ENCODE measurements at places on chromosomes 6 and 20.

- DNase-seq, result no peak
Measured at GRCh38 chr20:15439551-15439950, 1102.1 kb upstream of the FLRT3 start.

DNA sequence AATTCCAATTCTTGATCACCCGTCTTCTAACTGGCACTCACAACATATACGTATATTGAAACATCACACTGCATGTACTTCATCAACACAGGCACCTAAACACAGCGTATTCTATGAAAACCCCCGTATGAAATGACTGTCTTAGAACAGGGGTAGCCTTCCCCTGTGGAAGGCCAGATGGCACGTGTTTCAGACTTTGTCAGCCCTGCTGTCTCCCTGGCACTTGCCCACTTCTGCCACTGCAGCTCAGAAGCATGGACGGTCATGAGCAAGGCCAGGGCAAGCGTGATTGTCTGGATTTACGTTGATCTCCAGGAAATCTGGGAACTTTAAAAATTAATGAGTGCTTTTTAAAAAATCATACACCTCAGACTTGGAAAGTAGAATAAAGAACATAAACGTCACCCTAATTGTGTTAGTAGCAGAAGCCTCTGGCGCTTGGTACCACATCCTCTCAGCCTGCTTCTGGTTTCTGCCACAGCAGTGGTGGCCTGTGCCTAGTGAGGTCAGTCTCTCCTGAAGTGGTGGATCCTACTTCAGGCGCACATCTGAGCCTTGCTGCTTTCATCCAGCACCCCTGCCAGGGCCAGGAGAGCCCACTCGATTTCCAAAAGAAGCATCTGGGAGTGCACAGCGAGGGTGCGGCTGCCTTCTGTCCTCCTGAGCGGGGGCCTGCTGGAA lies 18.3 kb downstream of the PDE10A start:
- DNase-seq, result no peak

GRCh38 chr6:100084316-100084990 lies 90.4 kb upstream of the MCHR2 start:
- DNase-seq, result peak; percentile 65

- DNase-seq, result peak; percentile 63
Measured at GRCh38 chr6:31128093-31128676, 7.9 kb upstream of the CDSN start.

DNA sequence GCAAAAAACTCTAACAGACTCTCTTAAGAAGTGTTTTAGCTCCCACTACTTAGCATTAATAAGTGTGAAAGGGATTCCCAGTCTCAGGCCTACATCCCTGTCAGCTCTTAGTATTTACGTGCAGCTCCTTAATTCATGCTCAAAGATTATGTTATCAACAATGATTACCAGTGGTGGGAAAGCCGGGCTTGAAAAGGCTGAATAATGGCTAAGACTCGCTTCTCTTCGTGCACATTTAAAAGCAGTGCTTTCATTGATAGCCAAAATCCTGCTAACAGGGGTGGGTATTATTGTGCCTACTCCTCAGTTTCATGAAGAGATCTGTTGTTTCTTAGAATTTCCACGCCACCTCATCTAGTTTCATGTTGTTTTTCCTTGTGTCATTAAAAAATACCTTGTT lies 518.8 kb downstream of the GRIK2 start:
- no peak for DNase-seq

GRCh38 chr6:21791581-21791980 lies 198.0 kb downstream of the SOX4 start:
- DNase-seq, result no peak

GRCh38 chr6:29845405-29846006 lies 17.9 kb downstream of the HLA-G start:
- DNase-seq, result no peak

Measured in GM03348 (cell line).